ENCODE measurements at places on chromosomes 5 and 9.

DNA sequence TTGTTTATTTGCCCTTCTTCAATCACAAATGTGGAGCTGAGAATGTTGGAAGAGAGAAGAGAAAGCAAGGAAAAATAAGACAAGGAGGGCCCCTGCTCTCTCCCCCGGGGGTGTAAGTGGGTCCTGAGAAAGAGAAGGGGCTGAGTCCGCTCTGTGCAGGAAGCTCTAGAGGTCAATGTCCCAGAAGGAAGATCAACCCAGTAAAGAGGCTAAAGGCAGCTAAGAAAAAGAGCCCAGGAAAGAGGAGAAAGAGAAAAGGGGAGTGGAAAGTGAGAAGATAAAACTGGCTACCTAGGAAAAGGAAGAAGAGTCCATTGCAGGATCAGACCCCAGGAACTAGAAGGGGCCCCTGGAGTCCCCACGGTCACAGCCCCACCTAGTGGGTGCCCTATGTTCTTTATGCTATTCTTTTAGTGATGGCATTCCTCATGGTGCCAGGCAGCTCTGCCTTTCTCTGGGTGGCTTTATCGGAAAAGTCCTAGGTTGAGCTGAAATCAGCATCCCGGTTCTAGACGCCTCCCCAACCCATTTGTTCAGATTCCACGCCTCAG lies 583.4 kb downstream of the ACTL7B start:
- DNase-seq, result peak; percentile 56

DNA sequence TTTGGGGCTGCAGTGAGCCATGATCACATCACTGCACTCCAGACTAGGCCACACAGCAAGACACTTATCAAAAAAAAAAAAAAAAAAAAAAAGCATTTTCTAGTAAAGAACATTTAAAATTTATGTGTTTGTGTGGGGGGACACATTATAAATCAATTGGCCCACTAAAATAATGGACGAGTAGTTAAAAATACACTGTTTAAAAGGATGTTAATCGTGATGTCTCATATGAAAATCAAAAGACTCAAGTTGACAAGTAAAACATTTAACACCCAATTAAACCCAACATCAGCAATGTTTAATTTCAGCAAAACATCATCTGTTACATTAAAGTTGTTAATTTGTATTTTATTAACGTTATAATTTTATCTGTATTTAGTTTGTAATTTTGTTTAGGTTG lies 152.3 kb downstream of the MAPKAP1 start:
- DNase-seq, result no peak

DNA sequence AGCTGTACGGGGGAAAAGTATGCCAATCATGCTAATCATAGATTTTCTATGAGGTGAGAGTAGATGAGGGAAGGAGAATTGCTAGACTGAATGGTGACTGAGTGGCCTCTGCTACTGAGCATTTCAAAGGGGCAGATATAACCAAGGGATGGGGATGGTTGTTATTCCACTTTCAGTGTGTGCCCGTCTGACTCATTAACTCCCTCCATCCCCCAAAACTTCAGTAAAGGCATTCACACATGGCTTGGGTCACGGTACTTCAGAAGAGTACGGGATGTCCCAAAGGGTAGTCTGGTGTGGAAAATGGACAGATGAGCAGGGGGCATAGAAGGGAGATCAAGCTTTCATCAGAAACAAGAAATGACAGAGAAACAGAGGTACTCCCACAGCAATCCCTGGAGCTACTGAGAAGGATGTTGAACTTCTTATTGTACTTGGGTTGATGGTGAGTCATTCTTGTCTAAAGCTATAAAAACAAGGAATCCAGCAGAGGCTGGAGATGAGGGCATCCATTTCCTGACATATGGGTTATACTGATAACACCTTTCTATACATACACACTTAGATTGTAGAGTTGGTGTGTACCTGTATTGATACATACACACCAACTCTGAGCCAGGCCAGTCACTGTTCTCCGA lies 8.9 kb upstream of the TLE4 start:
- DNase-seq, result no peak

- no peak for DNase-seq
These were observed 51.4 kb downstream of the ATP10B start for GRCh38 chr5:160800375-160801275.

DNA sequence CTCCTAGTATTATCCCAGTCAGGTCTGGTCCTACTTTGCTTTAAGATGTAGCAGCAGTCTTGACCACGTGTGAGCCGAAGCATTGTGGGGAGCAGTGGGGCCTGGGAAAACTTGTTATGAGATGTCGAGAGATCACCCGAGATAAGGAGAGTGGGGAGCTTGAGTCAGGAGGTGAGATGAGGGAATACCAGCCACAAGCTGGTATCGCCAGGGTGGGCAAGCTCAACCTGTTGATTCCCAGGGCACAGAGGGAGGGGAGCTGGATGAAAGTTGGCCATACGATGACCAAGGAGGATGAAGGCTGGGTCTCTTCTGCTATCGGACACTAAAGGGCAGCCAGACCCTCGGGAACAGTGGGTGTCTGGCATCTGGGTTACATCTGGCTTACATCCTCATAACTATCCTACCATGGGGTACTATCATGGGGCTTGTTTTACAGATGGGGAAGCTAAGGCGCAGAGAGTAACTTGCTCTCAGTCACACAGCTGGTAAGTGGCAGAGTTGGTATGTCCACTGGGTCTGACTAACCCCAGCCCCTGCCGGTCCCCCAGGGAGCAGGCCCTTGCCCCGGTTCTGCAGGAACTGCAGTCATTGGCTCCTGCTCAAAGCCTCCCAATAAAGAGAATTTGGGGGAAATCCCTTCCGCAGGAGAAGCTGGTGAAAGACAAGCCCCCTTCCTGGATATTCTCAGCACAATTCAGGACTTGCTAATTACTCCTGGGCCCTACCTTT lies 13.4 kb upstream of the TIFAB start:
- no peak for DNase-seq

GRCh38 chr5:115589043-115589442 lies 13.2 kb downstream of the TICAM2 start:
- no peak for DNase-seq

DNA sequence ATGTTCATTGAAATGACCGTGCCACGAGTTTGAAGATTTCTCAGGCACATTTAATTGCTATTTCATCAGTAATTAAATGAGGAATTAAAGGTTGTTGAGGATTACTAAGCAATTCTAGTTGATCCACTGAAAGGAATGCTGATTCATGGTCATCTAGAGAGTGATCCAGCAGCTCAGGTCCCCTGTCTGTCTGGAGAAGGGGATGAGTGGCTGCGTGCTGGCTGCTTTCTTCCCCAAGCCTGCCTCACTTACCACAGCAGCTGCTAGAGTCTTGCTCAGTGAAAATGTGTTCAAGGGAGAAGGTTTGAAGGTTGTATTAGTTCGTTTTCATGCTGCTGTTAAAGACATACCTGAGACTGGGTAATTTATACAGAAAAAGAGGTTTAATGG lies 7.8 kb upstream of the TGFBI start:
- DNase-seq, result no peak

GRCh38 chr9:136373300-136374182 lies at the start of gene CARD9:
Gene CARD9 (minus strand): TSS chr9:136373669. CDS start chr9:136372078, 1,591 bp downstream.
- no peak for DNase-seq

DNA sequence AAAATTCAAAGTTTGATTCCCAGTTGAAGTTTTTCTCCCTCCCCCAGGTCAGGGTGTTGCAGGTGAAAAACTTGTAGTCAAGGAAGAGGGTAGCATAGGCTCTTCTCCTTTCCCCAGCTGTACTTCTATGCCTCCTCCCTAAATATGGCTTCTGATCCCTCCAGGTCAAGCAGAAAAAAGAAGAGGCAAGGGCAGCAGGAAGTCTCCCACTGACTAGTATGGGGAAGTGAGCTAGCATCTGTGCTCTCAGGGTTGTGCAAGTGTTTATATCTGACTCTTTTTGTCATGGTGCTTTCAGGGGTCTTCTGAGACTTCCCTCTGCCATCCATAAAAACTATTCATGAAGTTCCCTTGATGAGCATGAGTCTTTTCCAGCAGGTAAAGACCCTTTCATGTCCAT lies 76.0 kb downstream of the ATPSCKMT start:
- no peak for DNase-seq

DNA sequence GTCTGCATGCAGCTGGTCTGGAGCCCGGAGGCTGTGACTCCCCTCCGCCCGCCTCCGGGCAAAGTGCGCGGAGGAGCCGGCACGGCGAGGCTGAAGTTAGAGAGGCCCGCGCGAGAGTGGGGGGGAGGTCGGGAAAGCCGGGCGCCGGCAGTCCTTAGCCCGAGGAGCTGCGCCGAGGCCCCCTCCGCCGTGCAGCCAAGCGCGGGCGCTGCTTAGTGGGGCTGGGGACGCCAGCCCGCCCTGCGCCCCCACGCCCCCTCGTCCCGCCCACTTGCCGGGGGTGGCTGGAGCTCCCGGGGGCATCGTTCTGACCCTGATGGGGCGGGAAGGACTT lies 403 bp downstream of the NINJ1 start:
- peak; percentile 58 for DNase-seq

DNA sequence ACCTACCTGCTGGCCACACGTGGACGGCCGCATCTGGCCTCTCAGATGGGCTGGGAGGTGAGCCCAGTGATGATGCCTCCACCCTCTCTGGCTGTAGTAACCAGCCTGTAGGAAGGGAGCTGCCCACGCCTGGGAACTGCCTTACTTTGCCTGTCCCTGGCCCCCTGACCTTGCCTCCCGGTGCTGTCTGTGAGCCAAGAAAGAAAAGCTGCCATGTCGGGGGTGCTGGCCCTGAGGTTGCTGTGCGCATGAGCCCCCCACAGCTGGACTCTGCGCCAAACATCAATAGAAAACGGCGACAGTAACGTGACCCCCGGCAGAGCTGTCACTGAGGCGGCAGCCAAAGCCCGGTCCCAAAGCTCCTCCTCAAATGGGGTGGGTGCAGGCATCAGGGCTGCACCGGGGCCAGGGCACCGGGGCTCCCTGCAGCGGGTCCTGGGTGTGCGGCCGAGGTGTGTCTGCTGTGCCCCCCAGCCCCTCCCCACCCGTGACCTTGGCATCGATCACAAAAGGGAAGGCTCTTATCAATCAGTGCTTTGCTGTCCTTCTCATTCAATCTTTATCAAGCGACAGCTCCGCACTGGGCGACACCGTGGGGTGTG lies 15.3 kb upstream of the SLC9A3 start:
- DNase-seq, result peak; percentile 5

- no peak for DNase-seq
These were observed 7.2 kb upstream of the TXNDC8 start for GRCh38 chr9:110344821-110345220.

DNA sequence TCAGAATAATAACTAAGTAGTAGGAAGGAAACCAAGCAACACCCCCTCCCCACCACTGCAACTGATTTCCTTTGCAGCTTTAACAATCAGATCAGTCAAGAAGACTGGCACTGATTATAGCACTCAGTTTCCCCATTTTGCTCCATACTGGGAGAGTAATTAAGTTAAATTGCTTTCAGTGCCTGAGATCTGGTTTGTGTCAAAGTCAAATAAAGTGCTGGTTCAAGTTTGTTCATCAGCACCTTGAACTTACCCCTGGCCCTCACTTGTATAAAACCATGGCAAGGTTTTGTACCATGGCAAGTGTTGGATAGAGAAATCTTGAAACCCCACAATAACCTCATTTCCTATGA lies 290.2 kb upstream of the SEMA6A start:
- DNase-seq, result no peak

GRCh38 chr5:97094579-97095317 lies 47.7 kb downstream of the LIX1 start:
- no peak for DNase-seq

DNA sequence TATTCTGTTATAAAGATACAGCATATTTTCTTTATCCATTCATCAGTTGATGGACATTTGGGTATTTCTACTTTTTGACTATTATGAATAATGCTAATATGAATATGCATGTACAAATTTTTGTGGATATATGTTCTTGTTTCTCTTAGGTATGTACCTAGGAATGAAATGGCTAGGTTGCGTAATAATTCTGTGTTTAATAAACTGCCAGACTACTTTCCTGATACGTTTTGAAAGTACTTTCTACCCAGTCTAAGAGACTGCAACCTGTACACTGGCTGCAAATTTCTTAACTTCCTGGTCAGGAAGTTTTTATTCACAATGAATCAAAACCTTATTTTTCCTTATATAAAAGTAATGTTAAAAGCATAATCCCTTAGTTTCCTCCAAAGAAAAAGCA lies 93.9 kb upstream of the STARD4 start:
- DNase-seq, result no peak

GRCh38 chr5:40233268-40233667 lies 446.4 kb upstream of the PTGER4 start:
- no peak for DNase-seq

DNA sequence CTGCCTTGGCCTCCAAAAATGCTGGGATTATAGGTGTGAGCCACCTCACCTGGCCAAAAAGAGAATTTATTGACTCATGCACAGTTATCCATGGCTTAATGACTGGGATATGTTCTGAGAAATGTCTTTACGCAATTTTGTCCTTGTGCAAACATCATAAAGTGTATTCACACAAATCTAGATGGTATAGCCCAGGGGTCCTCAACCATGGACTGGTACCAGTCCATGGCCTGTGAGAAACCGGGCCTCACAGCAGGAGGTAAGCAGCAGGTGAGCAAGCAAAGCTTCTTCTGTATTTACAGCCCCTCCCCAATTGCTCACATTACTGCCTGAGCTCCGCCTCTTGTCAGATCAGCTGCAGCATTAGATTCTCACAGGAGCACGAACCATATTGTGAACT lies 12.4 kb upstream of the SIL1 start:
- peak; percentile 44 for DNase-seq

DNA sequence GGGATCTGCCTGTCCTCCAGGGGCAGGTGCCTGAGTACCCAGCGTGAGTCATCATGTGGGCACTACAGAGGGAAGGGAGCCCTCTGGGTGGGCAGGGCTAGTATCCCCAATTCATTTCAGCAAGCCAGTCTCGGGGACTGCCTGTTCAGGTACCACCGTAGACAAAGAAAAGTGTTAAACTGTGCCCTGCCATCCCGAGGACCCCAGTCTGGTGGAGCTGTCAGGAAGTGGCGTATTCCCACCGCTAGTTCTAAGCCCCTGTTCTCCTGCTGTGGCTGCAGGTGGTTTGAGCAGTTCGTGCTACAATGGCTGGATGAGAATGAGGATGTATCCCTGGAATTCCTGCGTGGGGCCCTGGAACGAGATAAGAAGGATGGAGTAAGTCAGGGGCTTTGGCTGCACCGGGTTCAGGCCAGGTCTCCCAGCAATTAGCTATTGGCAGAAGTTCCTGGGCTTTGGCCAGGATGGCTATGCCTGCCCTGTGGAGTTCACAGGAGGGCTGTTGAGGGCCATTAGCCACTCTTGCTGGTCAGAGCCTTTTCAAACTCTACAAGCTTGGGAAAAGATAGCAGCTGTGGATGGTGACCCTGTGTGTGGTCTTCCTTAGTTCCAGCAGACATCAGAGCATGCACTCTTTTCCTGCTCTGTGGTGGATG lies 93.2 kb upstream of the RUSC2 start:
- DNase-seq, result no peak

GRCh38 chr5:98519571-98519970 lies 253.9 kb upstream of the RGMB start:
- no peak for DNase-seq

GRCh38 chr5:163506726-163507125 lies 1.3 kb downstream of the MAT2B start:
- no peak for DNase-seq

- DNase-seq, result no peak
These were observed 102.1 kb downstream of the FANCC start for GRCh38 chr9:95215336-95215898.

- no peak for DNase-seq
These were observed 120.6 kb upstream of the CCDC112 start for GRCh38 chr5:115417076-115417475.
